ENCODE measurements at places on chromosomes 11 and 22.

GRCh38 chr11:121467965-121468364 is 15.2 kb upstream of the SORL1-AS1 start:
- DNase-seq: peak; percentile 62

DNA sequence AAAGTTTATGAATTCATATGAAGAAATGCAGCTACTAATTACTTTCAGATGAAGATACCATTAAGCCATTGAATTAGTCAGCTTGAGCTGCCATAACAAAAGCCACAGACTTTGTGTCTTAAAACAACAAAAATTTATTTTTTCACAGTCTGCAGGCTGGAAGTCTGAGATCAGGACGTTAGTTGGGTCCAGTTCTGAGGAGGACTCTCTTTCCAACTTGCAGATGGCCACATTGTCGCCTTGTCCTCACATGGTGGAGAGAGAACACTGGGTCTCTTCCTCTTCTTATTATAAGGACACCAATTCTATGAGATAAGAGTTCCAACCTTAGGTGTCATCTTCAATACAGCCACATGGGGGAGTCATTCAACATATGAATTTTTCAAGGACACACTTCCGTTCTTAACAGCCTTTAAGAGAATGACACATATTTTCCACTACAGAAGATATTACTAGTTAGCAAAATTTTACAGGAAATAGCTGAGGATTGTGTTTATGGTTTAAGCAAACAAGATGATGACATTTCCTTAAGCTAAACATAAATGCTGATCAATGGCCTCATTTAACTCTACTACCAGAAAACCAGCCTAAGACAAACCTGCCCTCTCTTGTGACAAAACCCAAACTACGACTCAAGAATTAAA is 56.0 kb downstream of the DCUN1D5 start:
- DNase-seq: no peak

- no peak for DNase-seq
Measured at GRCh38 chr11:48095779-48096470, 115.6 kb downstream of the PTPRJ start.

DNA sequence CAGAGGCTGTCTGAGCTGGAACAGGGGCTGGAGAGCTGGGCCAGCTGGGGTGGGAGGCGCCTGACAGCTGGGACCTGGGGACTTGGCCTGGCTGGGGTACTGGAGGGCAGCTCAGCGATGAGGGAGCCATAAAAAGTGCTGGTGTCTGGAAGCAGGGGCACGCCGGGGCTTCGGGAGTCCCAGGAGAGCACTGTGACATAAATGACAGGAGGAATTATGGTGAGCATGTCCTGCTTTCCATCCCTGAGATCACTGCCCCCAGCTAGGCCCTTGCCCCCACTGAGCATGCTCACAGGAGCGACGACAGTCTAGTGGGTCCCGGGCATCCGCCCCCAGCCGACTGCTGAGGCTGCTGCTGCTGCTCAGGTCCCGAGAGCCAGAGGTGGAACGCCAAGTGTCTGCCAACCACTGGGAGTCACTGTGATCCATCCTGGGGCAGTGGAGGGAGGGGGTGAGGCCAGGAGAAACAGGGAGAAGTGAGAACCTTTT is 6.2 kb downstream of the ROBO4 start:
- DNase-seq: no peak

DNA sequence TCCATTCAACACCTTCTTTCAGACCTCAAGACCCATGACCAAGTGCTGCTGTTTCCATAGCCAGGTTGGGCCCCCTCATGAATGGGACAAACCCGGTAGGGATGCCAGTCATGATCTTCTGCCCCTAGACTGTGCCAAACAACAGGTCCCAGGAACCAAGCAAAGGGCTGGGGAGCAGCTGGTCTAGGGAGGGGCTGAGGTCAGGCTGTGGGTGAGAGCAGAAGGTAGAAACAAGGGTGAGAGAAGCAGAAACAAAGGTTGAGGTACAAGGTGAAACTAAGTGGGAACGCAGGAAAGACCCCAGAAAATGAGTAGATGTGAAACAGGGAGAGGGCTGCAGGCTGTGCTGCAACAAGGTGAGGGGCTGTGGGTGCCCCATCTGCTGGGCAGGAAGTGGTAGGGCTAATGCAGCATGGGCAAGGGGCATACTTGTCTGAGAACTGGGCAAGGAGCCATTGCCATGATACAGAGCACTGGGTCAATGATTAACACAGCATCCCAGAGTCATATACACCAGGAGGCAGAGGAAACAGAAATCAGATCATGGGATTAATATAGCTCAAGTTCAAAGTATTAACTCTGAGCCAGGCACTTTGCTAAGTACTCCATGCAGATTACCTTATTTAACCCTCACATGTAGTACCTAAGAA is 45.9 kb downstream of the SLC1A2 start:
- no peak for DNase-seq

GRCh38 chr11:110345743-110346142 is 49.3 kb upstream of the RDX start:
- no peak for DNase-seq

DNA sequence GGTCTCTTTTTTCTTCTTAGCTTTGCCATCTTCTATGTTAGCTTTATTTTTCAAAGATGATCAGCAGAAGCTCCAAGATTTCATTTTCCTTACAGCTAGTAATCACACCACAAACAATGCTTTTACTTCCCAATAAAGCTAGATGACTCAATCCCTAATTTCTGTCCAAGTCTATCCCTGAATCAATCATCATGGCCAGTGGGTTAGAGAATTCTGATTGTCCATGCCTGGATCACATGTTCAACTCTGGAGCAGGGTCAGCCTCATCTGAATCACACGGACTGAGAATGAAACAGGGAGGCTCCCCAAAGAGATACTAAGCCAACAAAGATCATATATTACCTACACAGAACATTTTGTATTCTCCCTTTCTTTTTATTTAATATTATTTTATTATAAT is 79.6 kb downstream of the BBOX1 start:
- no peak for DNase-seq

DNA sequence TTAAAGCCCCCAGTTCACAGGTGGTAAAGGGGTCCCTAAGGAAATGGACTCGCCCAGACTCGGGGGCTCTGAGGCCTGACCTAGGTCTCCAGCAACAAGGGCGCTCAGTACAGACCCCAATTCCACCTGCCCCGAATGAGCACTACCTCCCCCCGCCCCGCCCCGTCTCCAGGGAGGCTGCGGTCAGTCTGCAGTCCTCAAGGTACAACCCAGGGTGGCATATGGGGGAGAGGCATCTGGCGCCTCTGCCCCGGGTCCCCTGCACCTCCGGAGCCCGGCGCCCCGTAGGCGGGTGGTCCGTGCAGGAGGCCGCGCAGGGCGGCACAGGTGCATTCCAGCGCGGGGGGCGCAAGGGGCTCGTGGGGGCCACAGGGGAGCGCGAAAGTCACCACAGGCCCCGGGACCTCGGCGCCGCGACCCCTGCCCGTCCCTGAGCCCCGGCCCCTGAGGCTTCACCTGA is 361 bp downstream of the CTSD start:
- DNase-seq: no peak

- no peak for DNase-seq
Measured at GRCh38 chr22:44024288-44024921, at the start of gene PARVB. TSS of gene PARVB (plus strand) at chr22:44024302. CDS start at chr22:44024340, 38 bp downstream.

- DNase-seq: peak; percentile 73
Measured at GRCh38 chr11:14358729-14359439, at the start of gene RRAS2. TSS of gene RRAS2 (minus strand) at chr11:14359183. CDS start at chr11:14358870, 313 bp downstream.

DNA sequence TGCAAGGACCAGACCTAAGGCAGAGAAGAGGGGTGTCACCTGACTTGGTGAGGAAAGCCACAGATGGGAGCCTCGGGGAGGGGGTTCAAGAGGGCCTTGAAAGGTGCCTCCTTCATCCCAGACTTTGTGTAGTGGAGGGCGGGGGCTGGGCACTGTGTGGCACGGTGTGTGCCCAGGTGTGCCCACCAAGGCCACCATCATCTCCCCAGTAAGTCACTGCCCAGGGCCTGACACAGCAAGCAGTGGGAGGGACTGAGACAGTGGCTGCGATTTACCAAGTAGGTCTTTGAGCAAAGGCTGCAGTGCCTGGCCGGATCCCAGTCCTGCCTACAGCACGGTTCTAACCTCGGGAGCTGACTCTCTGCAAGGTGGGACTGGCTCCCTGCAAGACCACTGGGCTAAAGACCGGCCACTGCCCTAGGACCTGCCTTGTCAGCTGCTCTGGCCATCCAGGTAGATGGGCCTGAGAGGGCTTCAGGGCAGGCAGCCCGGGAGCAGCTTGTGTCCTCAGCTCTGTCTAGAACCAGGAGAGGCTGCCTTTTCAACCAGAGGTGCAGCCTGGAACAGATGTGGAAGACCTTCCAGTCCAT is 1.4 kb downstream of the OSM start:
- DNase-seq: no peak

DNA sequence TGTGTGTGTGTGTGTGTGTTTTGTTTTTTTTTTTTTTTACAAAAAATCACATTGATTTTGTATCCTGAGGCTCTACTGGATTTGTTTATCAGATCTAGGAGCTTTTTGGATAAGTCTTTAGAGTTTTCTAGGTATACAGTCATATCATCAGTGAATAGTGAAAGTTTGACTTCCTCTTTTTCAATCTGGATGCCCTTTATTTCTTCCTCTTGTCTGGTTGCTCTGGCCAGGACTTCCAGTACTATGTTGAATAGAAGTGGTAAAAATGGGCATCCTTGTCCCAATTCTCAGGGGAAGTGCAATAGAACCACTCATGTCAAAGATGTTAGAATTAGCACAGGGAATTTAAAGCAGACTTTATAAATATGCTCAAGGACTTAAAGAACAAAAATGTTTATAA is 32.6 kb upstream of the PRDM11 start:
- DNase-seq: no peak

DNA sequence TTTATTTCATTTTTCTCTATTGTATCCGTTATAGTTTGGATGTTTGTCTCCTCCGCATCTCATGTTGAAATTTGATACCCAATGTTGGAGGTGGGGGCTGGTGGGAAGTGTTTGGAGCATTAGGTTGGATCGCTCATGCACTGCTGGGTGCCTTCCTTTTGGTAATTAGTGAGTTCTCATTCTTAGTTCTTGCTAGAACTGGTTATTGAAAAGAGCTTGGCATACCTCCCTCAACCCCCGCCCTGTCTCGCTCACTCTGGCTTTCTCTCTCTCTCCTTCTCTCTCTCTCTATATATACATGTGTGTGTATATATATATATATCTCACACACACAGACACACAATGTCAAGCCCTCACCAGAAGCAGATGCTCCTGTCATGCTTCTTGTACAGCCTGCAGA is 978.7 kb downstream of the DLG2 start:
- no peak for DNase-seq

DNA sequence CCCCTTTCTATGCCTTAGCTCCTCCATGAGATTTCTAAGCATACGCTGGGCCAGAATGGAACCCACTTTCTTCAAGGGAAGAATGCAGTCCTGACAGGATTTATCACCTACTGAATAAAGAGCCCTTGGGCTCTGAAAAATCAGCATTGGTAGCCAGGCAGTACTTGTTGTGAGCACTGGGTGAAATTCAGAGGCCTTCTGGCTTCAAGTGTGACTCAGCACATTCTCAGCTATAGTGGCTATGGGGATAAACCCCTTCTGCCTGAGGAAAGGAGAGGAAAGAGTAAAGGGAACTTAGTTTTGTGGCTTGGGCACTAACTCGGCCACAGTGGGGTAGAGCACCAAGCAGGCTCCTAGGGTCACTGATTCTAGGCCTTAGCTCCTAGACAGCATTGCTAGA is 574.8 kb downstream of the JRKL start:
- DNase-seq: no peak

- no peak for DNase-seq
Measured at GRCh38 chr11:58494101-58494500, 13.8 kb downstream of the OR5B21 start.

- no peak for DNase-seq
Measured at GRCh38 chr11:74681686-74682651, 49.3 kb downstream of the CHRDL2 start.

DNA sequence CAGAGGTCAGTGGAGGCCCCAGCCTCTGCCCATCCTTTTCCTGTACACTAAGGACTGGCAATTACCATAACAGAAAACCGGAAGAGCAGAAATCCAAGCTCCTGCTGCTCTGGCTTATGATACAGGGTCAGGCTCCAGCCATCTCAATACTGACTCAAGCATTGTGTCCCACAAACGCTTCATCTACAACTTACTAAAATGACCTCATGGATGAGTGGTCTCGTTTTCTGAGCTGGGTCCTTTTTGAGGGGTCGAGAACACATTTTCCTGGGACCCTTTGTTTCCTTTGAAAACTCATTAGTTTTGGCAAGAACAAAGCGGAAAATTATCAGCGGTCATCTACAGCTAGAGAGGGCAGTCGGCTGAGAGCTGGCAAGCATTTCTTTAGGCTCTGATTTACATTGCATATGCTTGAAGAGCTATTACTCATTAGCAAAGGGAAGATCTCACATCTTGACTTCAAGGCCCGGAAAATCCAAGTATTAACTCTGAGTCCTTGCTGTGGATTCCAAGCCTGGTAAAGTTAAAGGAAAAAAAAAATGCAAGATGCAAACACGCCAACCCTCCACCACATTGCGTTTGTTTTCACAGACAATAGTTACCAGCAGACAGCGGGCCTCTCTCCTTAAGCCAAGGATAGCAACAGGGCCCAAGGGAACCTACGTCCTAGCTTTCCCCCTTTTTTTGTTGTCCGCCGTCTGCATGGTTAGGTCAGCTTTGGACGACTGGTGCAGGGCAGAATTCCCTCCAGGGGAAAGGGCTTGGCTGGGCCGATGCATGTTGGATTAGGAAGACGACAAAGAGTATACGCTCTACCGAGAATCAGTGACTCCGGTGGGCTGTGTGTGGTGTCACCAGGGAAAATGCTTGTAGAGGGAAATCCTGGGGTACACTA is 1.8 kb downstream of the TESMIN start:
- no peak for DNase-seq

GRCh38 chr11:10725114-10725906 is 25.7 kb upstream of the CTR9 start:
- DNase-seq: no peak

- DNase-seq: no peak
Measured at GRCh38 chr11:2558861-2559526, 114.2 kb downstream of the KCNQ1 start.

DNA sequence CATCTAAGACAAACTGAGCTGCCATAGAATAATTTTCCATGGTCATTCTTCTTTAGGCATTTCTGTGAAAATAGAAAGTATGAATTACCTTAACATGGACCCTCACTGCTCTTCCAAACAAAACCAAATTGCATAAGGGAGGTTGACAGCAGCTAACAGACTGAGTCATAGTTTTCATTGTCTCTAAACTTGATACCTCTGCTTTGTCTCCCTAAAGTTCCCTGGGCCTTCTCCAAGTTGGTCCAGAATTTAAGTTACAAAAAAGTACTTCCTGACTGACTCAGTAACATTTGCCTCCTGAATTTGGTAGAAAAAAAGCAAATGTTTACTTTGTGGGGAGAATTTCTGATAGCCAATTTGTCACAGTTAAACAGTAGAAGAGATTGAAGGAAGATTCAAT is 3.0 kb downstream of the OR8D1 start:
- DNase-seq: no peak

Data from stimulated activated CD4-positive, alpha-beta T cell treated with anti-CD3 and anti-CD28 coated beads, Interleukin-1b, Interleukin-23, amount 100 ng/mL, for 4 hours (primary cell).